Stimulated activated CD8-positive, alpha-beta memory T cell treated with anti-CD3 and anti-CD28 coated beads, Interleukin-7, amount 100 ng/mL, for 1 hour (primary cell): ENCODE measurements at places on chromosomes 4 and X.

GRCh38 chr4:16466581-16466980 is 240.3 kb upstream of the TAPT1 start:
- no peak for DNase-seq

DNA sequence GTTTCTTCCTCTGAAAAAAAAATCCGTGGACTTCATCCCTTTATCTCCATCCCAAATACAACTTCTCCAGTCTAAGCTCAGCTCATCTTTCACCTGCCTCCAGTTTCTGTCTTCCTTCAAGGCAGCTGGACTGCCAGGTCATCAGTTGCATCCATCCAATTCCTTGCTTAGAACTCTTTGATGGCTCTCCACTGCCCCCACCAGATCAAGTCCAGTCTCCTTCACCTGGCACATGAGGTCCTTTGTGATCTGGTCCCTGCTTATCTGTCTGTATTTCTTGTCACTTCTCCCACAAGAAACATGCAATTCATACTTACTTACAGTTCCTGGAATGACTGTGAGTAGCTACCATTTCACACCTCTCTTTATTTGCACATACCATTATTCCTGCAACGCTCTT is 33.8 kb downstream of the OTUD6A start:
- no peak for DNase-seq

DNA sequence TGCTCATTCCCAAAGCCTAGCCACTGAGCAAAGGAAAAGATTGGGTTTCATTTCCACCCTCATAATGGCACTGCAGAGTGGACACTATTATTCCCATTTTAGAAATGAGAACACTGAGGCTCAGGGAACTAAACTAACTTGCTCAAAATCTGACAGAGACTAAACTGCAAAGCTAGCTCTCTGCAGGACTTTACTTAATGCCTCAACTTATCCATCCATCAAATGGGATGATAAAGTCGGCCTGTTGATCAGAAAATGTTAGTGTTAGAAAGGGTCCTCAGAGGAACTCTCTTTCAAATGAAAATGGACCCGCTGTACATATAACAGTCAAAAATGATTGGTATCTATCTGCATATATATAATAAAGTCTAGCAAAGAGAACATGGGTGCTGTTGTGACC is 186.8 kb downstream of the QDPR start:
- no peak for DNase-seq

DNA sequence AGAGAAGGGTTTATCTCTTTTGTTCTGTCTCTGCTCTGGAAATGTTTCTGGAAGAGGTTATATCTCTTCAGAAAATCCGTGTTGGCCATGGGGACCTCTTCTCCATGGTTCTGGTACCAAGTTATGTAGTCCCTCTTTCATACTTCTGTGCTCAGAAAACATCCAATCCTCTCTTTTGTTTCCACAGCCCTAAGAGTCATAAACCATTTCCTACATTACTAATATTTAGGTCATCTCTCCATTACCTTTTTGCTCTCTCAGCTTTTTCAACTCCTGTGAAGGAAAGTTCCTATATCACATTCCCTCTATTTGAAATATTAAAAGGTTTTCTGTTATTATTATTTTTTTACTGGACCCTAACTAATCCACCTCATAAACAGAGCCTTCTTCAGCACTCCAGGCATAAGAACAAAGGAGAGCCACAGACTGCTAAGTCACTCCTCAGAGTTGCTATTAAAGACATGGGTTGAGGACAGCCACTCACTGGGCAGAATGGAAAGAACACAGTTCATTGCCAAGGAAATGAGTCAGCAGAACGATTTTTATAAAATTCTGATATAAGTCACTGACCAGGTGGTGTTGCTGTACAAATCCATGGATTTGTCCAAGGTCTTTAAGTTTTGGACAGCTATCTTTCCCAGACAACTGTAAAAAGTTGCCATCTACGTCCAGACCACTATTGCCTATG is 122.4 kb upstream of the NPY2R start:
- DNase-seq: no peak

- no peak for DNase-seq
These were observed 45.8 kb downstream of the KDR start for GRCh38 chr4:55079451-55080173.

GRCh38 chr4:125338814-125339213 is 24.1 kb downstream of the FAT4 start:
- no peak for DNase-seq

GRCh38 chr4:80343887-80344286 is 8.4 kb downstream of the CFAP299 start:
- DNase-seq: no peak

- no peak for DNase-seq
These were observed 29.0 kb upstream of the RAP1GDS1 start for GRCh38 chr4:98232202-98232601.

GRCh38 chr4:84915396-84915780 is 51.1 kb downstream of the WDFY3 start:
- DNase-seq: no peak

- no peak for DNase-seq
These were observed 451.1 kb downstream of the PPARGC1A start for GRCh38 chr4:23438764-23439163.

DNA sequence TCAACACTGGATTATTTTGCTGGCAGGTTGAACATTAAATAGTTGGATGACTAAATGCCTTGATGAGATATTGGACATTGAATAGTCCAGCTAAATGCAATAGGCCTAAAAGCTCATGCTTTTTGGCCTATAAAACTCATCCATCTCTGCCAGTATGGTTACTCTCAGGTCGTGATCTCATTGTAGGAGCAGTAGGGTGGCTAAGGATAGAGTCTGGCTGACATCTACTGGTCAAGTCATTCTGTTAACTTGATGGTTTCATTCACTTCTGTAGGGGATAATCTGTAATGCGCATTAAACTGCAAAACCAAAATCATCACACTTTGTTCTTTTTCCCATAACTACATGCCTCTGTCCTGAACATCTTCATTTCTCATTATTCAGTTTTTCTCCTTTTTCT is 227.0 kb downstream of the DKK2 start:
- DNase-seq: no peak

DNA sequence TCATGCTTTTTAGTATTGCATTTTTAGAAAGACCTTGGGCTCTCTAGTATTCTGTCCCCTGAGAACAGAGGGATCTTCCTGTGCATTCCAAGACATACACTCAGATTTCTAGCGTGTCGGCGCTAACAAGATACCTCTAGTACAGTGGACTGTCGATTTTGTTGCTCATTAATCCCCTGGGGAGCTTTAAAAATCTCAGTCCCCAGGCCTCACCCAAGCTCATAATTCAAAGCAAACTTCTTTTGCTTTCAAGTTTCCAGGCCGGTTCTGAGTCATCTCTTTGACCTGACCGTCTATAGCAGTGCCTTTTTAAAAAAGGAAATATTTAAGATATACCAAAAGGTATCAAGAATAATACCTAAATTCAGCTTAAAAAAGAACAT is 137.0 kb downstream of the AMMECR1 start:
- no peak for DNase-seq

GRCh38 chr4:89704651-89705395 is 132.1 kb downstream of the SNCA start:
- no peak for DNase-seq

DNA sequence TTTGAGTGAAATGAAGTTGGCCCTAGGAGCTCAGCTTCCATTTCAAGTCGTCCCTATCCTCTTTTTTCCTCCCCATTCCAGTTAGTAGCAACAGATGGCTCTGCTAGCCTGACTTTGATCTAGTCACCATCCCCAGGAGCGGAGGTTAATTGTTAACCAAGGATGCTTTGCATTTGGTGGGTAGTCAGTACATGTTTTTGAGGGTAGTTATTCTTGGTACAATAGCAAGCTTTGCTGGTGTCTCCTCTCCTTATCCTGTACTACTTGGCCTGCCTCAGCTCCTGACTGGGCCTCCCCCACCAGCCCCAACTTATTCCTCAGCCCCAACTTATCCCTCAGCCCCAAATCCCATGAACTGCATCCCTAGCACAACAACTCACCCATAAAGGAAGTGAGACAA is 14.8 kb upstream of the RTL5 start:
- DNase-seq: no peak

- DNase-seq: no peak
These were observed 43.2 kb upstream of the GRIA3 start for GRCh38 chrX:123140904-123141303.

- DNase-seq: no peak
These were observed 5.6 kb downstream of the GAK start for GRCh38 chr4:926538-926937.

- DNase-seq: no peak
These were observed 381.0 kb downstream of the UNC5C start for GRCh38 chr4:95167805-95168204.

- no peak for DNase-seq
These were observed 17.0 kb downstream of the GSTCD start for GRCh38 chr4:105725623-105726022.

DNA sequence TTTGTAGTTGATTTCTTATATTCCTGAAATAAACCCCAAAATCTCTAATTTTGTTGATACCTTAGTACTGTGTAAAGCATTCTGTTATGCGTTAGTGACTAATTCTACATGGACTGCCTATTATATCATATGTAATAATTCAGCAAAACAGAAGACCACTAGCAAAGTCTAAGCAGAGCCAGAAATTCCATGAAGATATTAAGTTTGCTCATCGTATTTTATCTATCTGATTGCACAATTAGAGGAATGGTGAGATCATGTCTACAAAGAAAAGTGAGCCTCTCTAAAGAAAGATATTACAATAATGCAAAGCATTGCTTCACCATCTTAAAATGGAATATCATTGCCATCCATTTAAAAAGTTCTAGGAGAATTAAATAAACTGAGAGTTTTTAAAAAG is 374.6 kb upstream of the SLC7A11 start:
- DNase-seq: no peak

GRCh38 chr4:170805352-170805751 is 715.6 kb upstream of the AADAT start:
- no peak for DNase-seq
